Spleen (tissue), 13 donors: ENCODE measurements at places on chromosomes 16 and 17. TPM values are rescaled to one million over a fixed set of nuclear protein-coding genes. Genes with fewer than 3 reads are reported as not detected.

KRTAP9-1 gene
- total RNA-seq, result not detected

DNA sequence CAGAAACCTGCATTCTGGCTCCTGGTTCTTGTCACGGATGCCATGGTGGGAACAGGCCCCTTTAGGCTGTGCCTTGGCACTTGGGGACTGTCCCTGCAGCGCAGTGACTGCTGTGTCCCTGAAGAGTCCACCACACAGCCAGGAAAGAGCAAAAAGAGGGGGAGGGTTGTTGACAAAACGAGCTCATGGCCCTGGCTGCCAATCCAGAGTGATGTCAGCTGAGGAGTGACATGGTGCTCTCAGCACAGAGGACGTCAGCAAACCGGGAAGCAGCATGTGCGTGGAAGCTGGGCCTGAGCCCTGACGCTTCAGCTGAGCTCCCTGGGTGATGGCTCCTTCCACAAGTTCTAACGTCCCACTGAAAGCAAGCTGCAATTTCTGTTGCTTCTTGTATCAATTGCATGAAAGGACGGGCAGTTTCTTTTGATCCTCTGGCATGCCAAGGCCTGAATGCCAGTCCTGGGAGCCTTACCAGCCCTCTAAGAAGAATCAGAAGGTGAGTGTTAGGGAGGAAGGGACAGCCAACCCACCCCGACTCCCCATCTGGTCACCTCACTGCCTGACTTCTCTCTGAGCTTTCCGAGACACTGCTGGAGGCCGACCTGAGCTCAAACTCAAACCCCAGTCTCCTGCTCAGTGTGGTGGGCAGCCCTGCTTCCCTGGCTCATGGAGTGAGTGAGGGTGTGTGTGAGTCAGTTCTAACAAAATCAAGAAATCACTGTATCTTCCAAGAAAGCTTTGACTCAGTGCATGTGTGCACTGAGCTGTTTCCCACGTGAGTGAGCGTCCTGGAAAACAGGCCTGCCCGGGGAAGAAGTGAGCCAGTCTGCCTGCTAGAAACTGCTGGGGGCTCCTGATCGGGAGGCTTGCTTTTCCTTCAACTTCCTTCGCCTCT lies 14.7 kb upstream of the WNT3 start:
- peak; percentile 47 for DNase-seq

DNA sequence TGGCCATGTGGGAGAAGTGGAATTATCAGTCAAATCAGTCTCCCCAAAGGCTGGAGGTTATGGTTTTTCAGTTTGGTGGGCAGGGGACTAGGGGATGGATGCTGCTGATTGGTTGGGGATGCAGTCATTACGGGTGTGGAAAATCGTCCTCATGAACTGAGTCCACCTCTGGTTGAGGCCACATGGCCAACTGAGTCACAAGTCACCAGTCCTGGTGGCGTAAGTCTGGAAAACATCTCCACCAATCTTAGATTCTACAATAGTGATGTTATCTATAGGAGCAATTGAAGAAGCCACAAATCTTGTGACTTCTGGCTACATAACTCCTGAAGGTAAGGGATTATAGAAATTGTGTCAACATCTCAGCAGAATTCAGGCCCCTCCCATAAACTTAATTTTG lies 5.2 kb upstream of the RNF135 start:
- no peak for DNase-seq

NKD1 gene
- total RNA-seq, result 9.8 TPM

ACE gene
- total RNA-seq, result 8.1 TPM

DNA sequence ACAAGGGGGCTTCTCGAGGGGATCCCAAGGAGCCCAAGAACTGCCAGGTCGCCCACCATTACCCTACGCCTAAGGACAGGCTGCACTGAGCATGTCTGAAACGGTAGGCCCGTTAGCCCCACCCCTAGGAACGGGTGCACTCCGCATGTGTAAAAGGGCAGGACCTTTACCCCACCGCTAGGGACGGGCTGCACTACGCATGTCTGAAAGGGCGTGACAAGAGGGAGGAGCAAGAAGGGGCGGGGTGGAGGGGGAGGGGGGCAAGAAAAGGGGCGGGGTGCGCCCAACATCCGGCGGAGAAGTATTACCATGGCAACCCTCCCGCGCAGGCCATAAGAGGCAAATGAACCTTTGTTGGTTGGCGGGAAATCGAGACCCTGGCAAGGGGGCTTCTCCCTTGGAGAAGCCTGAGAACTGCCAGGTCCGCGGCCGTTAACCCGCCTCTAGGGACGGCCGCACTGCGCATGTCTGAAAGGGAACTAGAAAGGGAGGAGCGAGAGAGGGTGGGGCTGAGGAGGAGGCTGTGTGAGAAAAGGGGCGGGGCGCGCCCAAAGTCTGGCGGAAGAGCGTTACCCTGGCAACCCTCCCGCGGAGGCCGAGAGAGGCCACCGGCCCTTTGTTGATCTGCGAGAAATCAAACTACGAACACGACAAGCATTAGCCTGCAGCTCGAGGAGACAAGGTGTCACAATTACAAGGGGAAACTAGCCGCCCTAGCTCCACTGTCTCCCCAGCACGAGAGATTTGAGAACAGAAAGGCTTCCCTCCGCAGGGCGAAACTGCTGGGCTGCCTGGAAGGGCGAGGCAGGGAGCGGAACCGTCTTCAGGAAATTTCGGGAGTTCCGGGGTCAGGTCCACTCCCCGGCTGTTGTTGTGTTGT lies 2046.8 kb downstream of the TP53TG3F start:
- DNase-seq, result no peak

- DNase-seq, result peak; percentile 14
Observed at GRCh38 chr16:49499869-49500610, 126.4 kb downstream of the C16orf78 start.
